Inflammatory macrophage treated with lipopolysaccharide for 4 hours (primary cell): ENCODE measurements at places on chromosomes 5 and 9.

- no peak for DNase-seq
Measured at GRCh38 chr5:43363445-43364152, 48.6 kb downstream of the CCL28 start.

GRCh38 chr5:56206126-56206910, 26.8 kb downstream of the ANKRD55 start:
- DNase-seq, result peak; percentile 51

- peak; percentile 1 for DNase-seq
Measured at GRCh38 chr9:112445196-112445595, 41.4 kb upstream of the KIAA1958 start.

- no peak for DNase-seq
Measured at GRCh38 chr5:45277860-45278259, 418.3 kb downstream of the HCN1 start.

- DNase-seq, result peak; percentile 5
Measured at GRCh38 chr9:27194401-27195091, 85.5 kb downstream of the TEK start.

DNA sequence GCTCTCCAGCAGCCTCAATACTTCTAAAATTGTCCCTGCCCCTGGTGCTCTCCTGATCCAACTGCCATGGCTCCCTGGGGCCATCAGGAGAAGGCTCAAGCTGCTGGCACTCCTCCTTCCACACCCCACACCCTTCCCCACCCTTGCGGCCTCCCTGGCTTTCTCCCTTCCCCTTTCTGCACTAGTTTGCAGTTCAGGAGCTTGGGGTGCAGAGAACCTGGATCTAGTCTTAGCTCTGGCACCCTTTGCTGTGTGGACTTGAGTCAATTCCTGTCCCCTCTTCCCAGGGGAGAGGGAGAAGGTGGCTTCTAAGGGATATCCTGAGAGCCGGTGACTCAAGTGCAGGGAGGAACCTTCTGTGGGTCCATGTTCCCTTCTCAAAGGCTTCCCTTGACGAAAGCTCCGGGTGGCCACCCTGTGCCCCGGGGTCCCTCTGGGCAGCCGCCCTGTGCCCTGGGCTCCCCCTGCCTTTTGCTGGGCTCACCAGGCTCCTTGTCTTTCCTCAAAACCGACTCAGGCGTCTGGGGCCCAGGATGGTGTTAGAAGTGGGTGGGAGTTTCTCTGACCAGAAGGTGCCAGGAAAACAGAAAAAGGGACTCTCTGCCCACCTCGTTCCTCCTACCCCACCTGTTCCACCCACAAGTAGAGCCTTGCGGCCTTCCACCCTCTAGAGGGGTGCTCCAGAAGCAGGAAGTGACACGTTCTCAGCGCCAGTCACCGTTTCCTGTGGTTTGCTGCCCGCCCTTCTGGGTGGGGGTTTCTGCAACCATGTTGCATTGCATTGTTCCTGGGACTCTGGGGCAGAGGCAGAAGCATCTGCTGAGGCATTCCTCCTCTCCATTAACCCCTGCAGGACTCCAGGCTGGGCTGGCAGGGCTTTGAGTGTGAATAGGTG, 15.0 kb downstream of the GLIPR2 start:
- DNase-seq, result peak; percentile 92

GRCh38 chr5:119031905-119032304, 39.0 kb upstream of the DMXL1 start:
- peak; percentile 90 for DNase-seq

DNA sequence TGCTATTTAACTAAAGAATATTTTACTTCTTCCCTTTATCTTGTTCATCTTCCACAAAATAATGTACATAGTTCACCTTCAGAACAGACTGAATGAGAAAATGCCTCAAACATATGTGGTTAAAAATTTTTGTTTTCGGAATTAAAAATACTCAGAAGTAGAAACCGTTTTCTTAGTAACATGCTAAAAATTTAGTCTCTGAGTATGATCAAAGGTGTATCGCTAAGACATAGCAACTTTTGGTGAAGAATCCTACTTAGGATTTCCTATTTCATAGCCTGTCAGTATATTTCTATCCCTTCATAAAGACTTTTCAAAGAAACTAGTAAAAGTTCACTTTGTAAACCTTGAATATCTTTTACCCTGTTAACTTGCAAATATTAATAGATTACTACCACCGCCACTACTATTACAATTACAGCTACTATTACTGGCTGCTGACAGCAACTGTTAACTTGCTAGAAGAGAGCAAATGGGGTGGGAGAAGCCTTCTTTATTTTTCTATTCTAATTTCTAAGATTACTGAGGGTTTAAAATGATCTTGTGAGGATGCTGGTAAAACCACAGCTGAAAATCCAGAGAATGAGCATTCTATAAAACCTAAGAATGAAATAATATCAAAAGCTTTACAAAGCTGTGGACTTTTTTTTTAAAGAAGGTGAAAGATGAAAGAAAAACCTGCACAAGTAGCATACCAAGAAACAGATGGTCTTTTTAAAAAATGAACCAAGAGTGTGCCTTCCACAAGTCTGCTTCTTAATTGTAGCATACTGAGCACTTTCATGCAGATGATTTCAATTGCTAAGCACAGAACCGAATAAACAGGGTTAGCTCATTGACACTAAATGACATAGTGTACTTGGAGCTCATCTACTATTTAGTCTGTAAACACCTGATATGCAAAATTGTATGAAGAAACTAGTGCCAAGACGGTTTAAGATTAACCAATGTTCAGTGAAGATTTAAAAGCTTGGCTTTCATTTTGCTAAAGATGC, 246.3 kb upstream of the EFNA5 start:
- no peak for DNase-seq

GRCh38 chr5:150349681-150350275, 7.7 kb upstream of the TCOF1 start:
- no peak for DNase-seq

DNA sequence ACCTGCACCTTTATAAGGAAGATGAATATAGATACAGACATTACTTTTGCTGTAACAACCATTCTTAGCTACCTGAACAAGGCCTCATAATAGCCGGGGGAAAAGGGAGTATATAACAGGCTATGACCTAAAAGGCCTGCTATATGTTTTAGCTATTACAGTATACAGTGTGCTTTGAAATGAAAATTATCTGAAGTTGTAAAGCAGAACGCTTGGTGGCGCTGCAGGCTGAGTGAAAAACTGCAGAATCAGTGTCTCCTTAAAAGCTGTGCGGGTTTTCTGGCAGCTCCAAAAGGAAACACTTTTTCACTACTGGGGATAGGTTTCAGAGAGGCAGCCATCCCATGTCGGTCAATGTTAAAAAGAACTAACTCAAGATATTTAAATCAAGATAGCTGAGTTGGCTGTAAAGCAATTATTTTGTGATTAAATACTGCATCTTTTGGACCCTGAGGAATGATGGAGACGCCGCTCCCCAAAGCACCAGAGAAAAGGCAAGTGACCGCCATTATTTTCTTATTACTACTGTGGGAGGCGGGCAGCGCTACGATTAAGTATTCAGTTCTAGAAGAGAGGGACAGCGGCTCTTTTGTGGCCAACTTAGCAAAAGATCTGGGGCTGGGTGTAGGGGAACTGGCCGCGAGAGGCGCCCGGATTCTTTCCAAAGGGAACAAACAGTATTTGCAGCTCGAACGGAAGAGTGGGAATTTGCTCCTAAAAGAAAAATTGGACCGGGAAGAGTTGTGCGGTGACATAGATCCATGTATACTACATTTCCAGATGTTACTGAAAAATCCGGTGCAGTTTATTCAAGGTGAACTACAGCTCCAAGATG, 5.9 kb downstream of the PCDHB6 start:
- no peak for DNase-seq

GRCh38 chr5:141002605-141002965, 36.3 kb downstream of the PCDHAC2 start:
- no peak for DNase-seq

DNA sequence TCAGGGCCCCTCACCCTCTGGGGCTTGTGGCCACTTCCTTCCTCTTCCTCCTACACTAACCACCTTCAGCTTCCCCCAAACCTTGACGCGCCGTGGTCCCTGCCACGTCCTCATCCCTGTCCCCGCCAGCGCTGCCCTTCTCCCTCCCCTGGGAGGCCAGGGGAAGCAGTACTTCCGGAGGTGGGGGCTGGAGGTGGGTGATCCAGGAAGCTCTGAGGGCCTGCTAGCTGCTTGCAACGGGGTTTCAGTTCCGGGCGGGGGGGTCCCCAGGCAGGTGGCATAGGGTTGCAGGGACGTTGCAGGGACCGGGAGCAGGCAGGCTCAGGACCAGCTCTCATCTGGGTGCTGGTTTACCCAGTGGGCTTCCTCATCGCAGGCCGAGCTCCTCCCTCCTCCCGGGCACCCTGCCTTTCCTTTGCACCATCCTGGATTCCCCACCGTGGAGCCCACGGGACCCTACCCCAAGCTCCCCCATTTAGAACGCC, 70.0 kb downstream of the RXRA start:
- DNase-seq, result peak; percentile 56

- DNase-seq, result no peak
Measured at GRCh38 chr9:91160599-91161464, 200.9 kb downstream of the AUH start.

DNA sequence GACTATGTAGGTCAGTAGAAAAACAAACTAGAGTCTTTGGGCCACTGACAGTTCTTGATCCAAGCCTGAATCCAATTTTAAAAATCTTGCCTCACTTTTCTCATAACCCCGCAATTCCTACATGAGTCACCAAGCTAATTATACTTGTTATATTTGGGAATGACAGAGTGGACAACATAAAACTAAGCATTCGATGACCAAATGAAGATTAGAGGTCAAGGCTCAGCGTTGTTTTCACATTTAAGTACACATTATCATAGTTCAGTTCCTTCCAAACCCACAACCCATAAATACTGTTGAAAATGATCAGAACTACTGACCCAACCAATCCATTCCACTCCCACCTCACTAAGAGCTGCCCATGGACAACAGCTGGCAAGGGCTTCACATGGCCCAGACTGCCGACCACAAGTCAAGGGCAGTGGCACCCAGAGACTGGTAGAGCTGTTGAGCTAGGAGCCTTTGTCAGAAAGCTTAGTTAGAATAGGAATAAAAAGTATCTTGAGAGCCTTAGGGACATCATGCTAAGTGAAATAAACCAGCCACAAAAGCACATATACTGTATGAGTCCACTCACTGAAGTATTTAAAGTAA, 64.2 kb downstream of the MYO10 start:
- no peak for DNase-seq

- DNase-seq, result peak; percentile 81
Measured at GRCh38 chr5:140207250-140207964, 32.4 kb downstream of the CYSTM1 start.

DNA sequence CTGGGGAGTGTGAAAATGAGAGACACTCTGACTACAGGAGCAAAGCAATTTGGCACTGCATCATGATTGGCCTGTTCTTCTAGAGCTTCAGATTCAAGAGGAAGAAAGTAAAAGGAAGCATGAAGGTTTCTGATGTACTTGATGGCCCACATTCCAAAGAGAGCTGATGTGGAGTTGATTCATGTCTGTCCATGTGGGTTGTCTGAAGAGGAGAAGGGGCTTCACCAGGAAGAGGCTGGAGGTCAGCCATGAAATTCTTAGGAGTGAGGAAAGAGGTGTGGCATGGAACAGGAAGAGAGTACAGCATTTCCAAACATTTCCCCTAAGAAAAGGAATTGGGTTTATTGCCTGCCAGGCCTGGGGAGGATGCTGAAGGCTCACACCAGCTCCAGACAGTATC, 70.7 kb downstream of the PTCD2 start:
- no peak for DNase-seq

GRCh38 chr5:89204756-89205155, 321.8 kb upstream of the MEF2C start:
- DNase-seq, result no peak

GRCh38 chr5:26757941-26758340, 280.4 kb downstream of the CDH9 start:
- DNase-seq, result peak; percentile 62

GRCh38 chr9:3894772-3895171, 369.0 kb upstream of the RFX3 start:
- DNase-seq, result no peak

DNA sequence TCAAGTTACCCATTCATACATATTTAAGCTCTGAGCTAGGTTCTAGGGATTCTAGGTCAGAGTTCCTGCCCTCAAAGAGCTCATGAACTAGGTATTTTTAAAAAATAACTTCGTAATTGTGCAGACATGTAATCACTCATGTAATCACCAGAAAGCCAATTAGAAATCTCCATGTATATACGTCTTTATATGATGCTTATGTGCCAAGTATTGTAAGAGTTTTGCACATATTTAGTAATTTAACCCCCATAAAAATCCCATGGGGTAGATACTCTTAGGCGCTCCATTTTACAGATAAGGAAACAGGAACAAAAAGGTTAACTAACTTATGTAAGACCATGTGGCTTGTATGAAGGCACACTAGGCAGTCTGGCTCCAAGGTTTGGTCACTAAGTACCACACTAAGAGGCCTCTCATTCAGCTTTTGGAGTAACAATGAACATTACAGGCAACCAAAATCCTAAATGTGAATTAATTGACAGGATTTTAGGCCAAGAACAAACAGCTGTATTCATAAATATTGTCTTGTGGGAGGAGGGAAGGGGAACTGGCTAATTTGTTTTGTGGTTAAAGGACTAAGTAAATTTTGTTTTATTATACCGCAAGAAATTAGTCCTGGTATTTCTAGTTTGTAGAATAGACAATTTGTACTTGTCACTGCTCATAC, 1.7 kb upstream of the OTULINL start:
- no peak for DNase-seq

DNA sequence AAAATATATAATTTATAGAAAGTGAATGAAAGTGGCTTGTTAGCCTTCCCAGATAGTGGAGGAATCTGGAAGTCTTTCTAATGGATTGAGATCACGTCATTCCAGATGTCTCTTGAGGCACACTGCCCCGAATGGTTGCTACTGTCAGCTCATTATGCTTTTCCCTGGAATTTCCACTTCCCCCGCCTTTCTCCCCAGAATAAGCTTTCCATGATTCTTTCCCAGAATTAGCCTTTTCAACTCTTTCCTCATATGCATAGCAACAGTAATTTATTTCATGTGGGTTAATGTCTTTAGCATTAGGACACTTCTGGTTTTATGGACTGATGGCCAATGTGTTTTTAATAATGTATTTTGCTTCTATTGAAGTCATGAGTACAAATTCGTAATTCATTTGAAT, 81.5 kb downstream of the PALM2AKAP2 start:
- no peak for DNase-seq

GRCh38 chr5:117999939-118000549, 988.3 kb downstream of the DTWD2 start:
- no peak for DNase-seq

- no peak for DNase-seq
Measured at GRCh38 chr9:127209220-127209619, 55.4 kb upstream of the GARNL3 start.

DNA sequence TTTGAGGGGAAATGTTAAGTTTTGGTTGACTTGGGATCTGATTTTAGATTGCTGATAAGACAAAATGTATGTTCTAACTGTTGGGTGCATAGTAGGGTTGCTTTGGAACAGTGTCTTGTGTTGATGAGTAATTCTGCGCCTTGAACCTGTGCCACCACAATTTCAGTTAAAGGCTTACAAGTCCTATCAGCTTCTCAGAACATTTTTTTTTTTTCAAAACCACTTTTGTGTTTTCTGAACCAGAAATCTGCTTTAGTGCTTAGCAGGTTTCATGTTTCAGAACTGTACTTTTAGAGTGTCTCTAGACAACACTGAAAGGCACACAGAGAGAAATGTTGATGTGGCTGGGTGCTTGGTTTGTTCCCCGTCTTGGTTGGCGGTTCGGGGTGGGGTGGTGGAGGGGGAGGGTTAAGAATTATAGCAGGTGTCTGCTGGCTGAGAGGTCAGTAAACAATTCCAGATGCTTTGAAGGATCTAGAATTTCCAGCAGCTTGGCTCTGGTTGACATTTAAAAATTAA, 84.6 kb downstream of the ANKRD55 start:
- no peak for DNase-seq
